ENCODE measurements at places on chromosomes 3 and 15.

GRCh38 chr15:61750271-61751084 lies 309.8 kb downstream of the VPS13C start:
- no peak for DNase-seq

DNA sequence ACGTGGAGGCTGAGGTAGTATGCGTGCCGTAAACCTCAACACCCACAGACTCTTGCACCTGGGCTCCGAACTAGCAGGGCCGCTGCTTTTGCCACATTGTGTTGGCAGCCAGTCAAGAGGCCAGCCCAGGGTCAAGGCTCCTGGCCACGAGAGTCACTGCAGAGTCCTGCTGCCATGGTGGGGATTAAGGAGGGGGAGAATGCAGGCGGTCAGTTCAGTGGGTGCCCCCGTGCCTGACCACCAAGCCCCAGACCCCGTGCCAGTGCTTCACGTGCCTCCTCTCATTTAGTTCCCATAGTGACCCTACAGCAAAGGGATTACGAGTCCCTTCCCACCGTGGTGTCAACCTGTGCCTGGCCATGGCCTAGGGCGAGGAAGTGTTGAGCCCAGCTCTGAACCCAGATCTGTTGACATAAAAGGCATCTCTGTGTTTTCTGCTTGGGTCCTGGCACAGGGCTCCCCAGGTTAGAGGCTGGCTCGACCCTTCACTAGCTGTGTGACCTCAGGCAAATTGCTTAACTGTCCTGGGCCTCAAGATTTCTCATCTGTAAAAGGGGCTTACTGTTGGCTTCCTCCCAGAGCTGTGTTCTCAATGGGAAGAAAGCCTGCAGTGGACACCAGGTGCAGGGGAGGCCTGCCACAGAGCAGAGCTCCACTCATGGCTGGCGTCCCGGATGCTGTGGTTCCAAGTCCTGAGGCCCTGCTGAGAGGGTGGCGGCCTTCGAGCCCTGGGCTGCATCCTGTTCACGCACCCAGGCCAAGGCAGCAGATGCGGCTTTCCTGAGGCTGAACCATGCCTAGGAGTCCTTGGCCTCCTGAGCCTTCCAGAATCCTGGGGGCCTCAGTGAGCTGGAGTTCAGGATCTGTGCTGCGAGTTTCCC lies 32.8 kb downstream of the FBLN2 start:
- DNase-seq: no peak

- DNase-seq: no peak
Measured at GRCh38 chr3:14410503-14411165, 8.2 kb downstream of the SLC6A6 start.

DNA sequence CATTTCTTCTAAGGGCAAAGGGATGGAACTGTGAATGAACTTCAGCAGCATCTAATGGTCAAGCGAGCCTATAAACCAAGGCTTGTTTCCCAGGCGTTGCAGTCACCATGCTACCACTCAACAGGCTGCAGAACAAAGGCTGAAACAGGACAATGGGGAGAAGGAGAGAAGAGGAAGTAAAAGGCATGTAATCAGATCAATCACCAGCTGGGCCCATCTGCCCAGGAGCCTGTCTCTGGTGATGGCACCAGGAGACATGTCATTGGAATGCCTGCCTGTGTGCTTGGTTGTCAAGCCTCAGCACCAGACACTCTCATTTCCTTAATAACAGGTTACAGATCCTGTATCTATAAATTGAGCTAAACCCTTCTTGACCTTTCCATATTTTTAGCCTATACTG lies 81.7 kb upstream of the UMPS start:
- DNase-seq: no peak

DNA sequence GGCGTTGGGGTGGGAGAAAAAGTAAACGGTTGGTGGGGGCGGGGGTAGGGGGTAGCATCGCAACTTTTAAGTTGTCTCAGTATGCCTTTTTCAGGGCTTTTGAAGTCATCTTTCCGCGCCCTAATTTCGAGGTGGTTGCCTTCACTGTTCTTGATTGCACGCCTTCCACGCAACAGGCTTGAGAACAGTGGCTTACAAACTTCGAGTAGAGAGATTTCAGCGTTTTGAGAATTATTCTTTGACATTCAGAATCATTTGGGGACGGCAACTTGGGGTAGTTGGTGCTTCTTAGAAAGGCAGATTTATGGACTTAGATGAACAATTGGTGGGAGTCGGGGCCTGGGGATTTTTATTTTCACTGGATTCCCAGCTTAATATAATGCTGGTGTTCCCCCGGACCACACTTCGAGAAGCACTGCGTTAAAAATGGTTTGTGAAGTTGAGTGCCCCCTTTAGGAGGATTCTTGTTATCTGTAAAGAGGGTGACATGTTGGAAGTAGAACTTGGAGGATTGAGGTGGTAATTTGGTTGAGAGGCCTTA lies 880 bp downstream of the PPP4R2 start:
- peak; percentile 74 for DNase-seq

DNA sequence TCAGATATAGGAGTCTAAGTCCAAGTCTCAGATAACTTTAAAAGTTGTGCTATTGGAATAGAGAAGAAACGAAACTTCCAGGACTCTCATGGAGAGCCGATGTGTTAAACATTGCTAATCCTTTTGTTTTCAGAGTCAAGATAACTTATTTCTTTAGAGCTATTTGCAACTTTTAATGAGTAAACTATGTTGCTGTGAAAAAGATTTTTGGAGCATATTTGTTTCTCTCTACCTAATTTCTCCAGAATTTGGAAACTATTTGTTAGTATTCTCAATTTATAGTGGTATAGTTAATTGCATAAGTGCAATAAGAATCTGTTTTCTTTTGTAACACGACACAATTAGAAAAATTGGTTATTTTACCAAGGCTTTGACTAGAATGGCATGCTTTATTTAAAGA lies 588.9 kb downstream of the NTRK3 start:
- DNase-seq: no peak

DNA sequence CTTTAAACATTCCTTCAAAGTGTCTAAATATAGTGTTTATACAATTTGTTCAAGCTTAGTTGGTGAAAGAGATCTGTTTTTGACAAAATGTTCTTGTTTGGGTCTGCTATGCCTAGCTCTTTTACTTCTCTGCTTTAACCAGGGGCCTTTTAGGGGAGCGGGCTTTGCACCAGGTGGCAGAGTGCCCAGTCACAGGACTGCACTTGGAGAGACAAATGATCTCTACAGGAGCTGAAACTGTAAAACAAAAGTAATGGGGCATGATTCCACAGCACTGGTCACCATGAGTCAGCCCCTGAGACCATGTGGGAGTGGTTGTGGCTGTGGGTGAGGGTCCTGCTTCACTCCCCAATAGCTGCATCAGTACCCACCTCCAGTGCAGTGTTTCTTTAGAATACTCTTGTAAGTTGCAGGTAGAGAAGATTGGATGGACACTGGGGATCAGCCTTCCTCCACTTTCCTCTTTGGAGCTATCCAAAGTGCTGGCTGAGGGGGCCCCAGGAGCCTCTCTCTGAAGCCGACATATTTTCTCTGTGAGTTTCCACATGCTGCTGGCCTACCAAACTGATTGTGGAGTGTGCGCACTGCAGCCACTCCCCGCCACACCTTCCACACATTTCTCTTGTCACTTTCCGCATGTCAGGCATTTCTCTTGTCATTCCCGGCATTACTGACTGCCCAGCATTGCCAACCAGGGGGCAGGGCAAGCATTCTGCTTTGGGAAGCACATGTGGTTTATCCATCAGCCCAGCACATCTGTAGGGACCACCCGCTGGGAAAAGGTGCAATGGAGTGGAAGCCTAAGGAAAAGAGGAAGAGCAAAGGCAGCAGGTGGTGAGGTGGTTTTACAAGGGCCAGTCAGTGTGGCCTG lies 110.0 kb downstream of the EPHB1 start:
- peak; percentile 29 for DNase-seq

DNA sequence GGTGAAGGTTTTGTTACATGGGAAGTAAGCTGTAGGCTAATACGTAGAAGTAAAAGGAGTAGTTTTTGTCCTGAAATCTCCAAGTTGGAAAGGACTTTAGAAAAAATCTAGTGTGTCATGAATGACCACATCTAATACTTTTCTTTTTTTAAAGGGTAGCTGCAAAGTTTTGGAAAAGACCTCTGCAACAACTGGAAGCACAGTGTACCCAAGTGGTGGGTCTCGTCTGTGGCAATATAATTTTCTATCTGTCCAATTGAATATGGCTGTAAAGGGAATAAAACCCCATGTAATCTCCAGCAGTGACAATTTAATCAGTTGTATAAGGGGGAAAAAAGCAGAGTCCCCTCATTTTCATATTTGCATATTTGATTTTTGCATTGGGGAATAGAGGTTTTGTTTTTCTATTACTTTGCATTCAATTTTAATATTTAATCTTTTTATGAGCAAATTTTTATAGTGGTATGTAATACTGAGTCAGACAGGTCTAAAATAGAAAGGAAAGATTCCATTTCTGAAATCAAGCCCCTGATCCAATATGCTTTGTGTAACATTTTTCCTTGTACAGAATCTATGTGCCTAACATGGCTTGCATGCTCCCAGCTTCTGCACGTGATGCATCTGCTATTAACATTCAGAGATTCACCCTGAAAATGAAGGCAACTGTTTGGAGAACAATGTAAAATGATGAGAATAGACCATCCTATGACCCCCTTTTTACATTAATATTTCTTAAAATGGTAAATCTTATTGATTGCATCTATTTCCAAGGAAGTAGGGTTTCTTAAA lies 531.4 kb downstream of the ZIC1 start:
- no peak for DNase-seq

- DNase-seq: no peak
Measured at GRCh38 chr3:73070675-73071575, 9.5 kb downstream of the EBLN2 start.

GRCh38 chr3:14522129-14522691 lies 17.9 kb downstream of the GRIP2 start:
- no peak for DNase-seq

GRCh38 chr3:50204804-50205412 lies at the start of gene SLC38A3:
TSS of gene SLC38A3 (plus strand) at chr3:50205271. CDS start at chr3:50214200, 8,929 bp downstream.
- no peak for DNase-seq

GRCh38 chr3:132642539-132642847 lies 17.1 kb downstream of the ACAD11 start:
- DNase-seq: no peak

DNA sequence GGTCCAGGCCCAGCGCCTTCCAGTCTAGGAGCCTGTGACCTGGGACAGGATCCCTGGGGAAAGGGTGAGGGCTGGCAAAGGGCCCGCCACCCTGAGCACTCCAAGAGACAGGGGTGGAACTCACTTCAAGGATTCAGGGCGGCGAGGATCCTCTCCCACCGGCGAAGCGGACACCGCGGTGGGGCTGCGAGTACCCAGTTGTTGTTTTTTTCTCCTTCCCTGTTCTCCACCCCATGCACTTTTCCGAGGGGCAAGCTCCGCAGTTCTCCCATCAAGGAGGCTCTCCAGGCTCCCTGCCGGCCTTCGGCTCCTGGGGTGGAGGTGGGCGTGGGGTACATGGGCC lies 387 bp upstream of the PAQR5 start:
- no peak for DNase-seq

- no peak for DNase-seq
Measured at GRCh38 chr3:159018341-159018740, 216.5 kb downstream of the MFSD1 start.

GRCh38 chr15:70541511-70541910 lies 221.8 kb downstream of the UACA start:
- no peak for DNase-seq

DNA sequence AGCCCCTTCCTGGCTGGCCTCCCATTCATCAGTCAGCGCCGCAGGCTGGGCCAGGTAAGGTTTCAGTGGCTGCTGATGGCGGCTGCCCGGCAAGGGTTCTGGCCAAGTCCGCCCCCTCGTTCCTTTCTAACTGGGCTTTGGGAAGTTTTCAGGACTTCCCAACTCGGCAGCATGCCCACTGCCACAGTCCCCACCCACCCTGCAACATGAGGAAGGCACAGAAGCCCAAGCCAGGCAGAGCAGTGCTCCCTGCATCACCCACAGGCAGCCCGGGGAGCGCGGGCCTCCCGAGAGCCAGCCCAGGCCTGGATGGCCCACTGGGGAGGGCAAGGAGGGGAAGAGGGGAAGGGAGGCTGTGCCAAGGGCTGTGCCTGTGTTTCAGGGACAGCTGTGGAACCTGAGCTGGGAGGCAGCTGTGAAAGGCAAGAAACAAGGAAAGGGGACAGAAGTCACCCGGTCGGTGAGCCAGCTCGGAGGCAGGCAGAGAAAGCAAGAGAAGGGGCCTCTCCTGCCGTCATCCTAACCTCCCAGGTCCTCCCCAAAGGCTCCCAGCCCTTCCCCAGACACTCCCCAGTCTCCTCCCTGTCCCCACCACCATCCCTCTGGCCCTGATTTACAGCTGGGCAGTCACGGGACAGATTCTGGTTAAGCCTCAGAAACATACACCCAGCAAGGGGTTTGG lies 73.9 kb downstream of the CPN2 start:
- peak; percentile 18 for DNase-seq

DNA sequence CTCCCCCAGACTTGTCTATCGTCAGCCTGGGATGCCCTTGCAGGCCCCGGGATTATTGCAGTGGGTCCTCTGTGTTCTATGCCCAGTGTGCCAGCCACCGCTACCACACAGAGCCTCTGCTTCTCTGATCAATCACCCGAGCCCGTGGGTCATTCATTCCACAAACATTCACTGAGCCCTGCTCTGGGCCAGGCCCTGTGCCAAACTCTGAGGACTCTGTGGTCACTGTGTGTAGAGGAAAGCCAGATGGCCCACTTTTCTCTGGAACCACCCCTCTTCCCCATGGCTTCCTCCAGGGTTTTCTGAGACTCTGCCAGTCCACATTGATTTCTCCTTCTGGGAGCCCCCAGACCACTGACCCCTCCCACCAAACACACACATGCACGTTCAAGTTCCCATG lies 55.5 kb downstream of the BSN start:
- no peak for DNase-seq

DNA sequence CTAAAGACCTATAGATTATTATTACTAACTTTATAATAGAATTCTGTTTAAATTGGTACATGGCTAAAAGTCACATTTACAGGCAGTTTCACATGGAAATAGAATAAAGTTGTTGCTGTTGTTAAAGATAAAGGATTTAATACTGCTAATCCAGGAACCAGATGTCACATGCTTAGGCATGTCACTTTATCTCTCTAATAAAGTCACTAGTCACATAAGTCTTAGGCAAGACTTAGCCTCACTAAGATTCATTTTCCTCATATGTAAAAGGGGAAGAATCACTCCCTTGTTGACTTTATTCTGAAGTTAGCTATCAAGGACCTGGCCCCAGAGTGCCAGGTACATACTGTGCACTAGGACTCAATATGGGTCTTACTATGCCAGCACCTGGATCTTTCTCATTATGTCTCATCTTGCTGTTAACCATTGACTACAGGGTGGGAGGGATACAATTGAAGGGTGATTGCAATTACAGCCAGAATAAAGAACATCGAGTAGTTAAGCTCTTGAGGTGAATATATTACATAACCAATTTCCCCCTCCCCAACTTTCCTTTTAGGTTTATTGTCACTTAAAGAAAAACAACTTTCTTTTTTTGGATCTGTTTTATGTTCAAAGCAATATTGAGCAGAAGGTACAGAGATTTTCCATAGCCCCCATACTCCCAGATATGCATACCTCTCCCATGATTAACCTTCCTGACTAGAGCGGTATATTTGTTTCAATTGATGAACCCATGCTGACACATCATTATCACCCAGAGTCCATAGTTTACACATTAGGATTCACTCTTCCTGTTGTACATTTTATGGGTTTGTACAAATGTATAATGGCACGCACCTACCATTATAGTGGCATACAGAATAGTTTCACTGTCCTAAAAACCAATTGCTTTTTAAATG lies 36.6 kb downstream of the LNP1 start:
- no peak for DNase-seq

GRCh38 chr3:10518506-10519150 lies 13.2 kb upstream of the ATP2B2 start:
- peak; percentile 65 for DNase-seq

- no peak for DNase-seq
Measured at GRCh38 chr3:191143224-191143623, 55.8 kb upstream of the OSTN start.

Data from SW480 (cell line).